ENCODE measurements at places on chromosomes 13 and 19. TPM values are rescaled to one million over a fixed set of nuclear protein-coding genes. Genes with fewer than 3 reads are reported as not detected.

The ALDH16A1 gene
- polyA plus RNA-seq: 34.7 TPM

The OR4F17 gene
- polyA plus RNA-seq: not detected

The FGF21 gene
- polyA plus RNA-seq: not detected

The ZNF66 gene
- 1.6 TPM for polyA plus RNA-seq

The SOX1 gene
- polyA plus RNA-seq: not detected

The SLC7A1 gene
- polyA plus RNA-seq: 11.7 TPM

The TSHZ3 gene
- 24.7 TPM for polyA plus RNA-seq

The S1PR5 gene
- 1.8 TPM for polyA plus RNA-seq

The SCGB2B2 gene
- 0.20 TPM for polyA plus RNA-seq

The CAPN12 gene
- polyA plus RNA-seq: 3.2 TPM

The FFAR2 gene
- 0.05 TPM for polyA plus RNA-seq

The PLA2G4C gene
- polyA plus RNA-seq: 13.5 TPM

The FCER2 gene
- 0.90 TPM for polyA plus RNA-seq

The CEACAM20 gene
- not detected for polyA plus RNA-seq

The PLK5 gene
- polyA plus RNA-seq: 2.3 TPM

The UBE2L5 gene
- 0.20 TPM for polyA plus RNA-seq

The SPC24 gene
- polyA plus RNA-seq: 1.8 TPM

The GPALPP1 gene
- 19.1 TPM for polyA plus RNA-seq

The CEACAM4 gene
- 1.6 TPM for polyA plus RNA-seq

The ATP11A gene
- 11.4 TPM for polyA plus RNA-seq

The MRPS12 gene
- polyA plus RNA-seq: 42.5 TPM

The RFPL4AL1 gene
- not detected for polyA plus RNA-seq

The FCGBP gene
- polyA plus RNA-seq: 9.4 TPM

The ODAD3 gene
- 0.34 TPM for polyA plus RNA-seq

The ARL11 gene
- 0.67 TPM for polyA plus RNA-seq

The IZUMO2 gene
- polyA plus RNA-seq: not detected

The FGF22 gene
- 1.6 TPM for polyA plus RNA-seq

The SIGLEC5 gene
- 0.47 TPM for polyA plus RNA-seq

The PCDH17 gene
- polyA plus RNA-seq: 3.5 TPM

The MTUS2 gene
- 0.25 TPM for polyA plus RNA-seq

The ERICH4 gene
- polyA plus RNA-seq: not detected

The HSPB6 gene
- polyA plus RNA-seq: 657 TPM

The PRR22 gene
- polyA plus RNA-seq: 2.3 TPM

The RPL21 gene
- polyA plus RNA-seq: 2,169 TPM

The MAB21L1 gene
- 1.3 TPM for polyA plus RNA-seq
